ENCODE measurements at places on chromosomes 6 and 20.

GRCh38 chr6:9307786-9308185, 872.4 kb upstream of the SLC35B3 start:
- DNase-seq = no peak

DNA sequence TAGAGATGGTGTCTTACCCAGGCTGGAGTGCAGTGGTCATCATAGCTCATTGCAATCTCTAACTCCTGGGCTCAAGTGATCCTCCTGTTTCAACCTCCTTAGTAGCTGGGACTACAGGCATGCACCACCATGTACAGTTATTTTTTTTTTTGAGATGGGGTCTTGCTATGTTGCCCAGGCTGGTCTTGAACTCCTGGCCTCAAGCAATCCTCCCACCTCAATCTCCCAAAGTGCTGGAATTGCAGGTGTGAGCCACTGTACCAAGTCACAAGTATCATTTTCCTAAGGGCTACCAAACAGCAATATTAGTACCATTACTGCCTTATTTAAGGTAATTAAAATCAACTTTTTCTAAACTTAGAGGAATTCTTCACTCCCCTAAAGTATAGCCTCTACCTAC, 49.4 kb downstream of the BACH2 start:
- no peak for DNase-seq

DNA sequence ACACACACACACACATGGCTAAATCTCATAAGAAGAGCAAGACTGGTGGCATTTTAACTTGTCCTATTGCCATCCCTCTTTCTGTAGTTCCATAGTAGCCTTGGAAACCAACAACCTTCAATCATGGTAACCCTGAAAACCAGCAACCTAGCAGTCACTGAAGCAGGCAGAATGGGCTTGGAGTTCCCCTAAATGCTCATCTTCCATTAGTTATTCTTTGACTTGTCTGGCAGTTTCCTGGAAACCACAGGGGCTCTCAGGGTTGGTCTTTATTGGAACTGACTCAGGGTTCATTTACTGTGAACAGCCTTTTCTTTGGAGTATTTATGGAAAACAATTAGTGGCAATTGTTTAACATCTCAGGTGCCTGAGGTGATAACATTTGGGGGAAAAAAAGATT, 19.4 kb upstream of the BRPF3 start:
- no peak for DNase-seq

DNA sequence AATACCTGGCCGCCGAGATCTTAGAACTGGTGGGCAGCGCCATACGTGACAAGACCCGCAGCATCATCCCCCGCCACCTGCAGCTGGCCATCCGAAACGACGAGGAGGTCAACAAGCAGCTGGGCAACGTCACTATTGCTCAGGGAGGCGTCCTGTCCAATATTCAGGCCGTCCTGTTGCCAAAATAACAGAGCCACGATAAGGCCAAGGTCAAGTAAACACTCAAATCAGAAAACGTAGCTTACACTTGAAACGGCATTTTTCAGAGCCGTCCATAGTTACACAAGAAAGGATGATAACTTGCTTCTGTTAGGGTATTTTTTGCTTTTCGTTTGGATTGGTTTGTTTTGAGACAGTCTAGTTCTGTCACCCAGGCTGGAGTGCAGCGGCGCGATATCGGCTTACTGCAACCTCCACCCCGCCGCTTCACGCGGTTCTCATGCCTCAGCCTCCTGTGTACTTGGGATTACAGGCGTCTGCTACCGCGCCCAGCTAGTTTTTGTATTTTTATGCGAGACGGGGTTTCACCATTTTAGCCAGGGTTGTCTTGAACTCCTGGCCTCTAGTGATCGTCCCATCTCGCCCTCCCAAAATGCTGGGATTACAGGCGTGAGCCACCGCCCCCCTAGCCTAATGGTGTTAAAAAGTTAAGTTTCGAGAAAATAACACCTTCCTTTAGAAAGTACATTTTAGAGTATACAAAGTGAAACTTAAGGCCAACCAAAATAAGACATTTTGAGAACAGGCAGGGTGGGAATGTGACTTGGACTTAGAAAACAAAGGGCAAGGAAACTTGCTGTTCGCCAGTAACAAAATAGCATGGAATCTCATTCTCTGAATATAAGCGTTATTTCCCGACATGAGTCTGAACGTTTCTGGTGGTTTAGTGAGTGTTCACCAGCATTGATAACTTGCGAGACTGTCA, 42.8 kb upstream of the HFE start:
- no peak for DNase-seq

DNA sequence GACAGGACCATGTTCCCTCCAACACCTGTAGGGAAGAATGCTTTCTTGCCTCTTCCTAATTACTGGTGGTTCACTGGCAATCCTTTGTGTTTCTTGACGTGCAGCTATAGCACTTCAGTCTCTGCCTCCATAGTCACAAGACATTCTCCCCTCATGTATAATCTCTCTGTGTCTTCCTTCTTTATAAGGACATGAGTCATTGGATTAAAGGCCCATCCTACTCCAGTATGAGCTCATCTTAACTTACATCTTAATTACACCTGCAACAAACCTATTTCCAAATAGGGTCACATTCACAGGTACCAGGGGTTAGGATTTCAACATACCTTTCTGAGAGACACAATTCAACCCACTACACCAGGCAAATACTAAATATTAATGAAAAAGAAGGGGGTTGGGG, 213.6 kb downstream of the RNGTT start:
- no peak for DNase-seq

DNA sequence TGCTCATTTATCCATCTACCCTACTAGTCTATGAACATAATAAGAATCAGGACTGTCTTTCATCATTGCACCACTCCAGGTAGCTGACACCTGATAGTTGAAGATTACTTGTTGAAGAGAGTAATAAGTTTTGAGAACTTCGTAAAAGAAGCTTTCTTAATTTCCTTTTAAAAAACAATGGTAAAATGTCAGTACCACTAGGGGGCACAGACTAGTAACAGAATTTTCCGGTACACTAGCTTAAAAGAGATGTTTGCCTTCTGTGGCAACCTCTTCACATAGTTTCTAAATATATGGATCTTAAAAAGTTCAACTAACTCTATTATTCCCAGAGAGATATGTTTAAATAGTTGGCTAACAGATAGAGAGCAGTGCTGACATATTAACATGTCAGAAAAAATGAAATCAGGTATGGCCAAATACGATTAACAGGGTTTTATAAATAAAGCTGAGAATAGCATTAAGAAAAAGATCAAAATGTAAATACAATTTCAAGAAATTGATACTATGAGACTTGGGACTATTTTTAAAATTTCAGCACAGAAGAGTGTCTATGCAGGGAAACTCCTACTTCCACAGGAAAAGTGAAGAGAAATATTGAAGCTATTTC, 5.4 kb upstream of the KCNQ5 start:
- DNase-seq = no peak

GRCh38 chr20:59191756-59192532, 28.3 kb downstream of the ZNF831 start:
- no peak for DNase-seq

GRCh38 chr20:32711346-32711745, 31.9 kb downstream of the COMMD7 start:
- DNase-seq = no peak

GRCh38 chr6:2943564-2943955, 27.8 kb downstream of the SERPINB6 start:
- DNase-seq = no peak

DNA sequence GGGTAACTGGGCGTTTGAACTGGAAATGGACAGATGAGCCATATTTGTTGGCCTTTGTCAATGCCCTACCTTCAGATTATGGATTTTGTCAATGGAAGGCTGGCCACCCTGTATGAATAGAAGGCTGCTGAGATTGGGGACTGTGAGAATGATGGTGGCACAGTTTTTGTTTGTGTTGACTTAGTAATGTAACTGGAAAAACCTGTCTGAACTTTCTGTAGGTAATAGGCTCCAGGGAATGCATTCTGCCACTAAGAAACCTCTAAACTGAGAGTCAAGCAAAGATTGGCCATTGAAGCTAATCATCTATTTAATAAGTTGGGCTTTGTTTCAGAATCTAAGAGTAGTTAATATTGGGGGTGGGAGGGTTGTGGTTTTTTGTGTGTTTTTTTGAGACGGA, 97.5 kb downstream of the FOXO3 start:
- DNase-seq = no peak

- DNase-seq = no peak
These were observed 135.7 kb downstream of the SYNDIG1 start for GRCh38 chr20:24604966-24605665.

DNA sequence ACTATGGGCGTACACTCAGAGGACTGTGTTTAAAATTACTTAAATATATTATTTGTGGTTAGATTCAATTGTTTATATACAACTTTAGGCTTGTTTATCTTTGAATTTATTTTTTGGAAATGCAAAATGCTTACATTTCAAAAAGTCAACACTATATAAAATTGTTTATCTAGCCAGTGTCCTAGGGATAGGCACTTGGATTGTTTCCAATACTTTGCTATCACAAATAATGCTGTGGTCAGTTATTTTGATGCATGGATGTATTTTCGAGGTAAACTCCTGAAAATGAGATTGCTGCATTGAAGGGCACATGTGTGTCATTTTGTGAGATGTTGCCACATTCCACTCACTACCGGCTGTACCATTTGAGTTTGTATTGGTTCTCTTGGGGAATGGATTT, 213.9 kb downstream of the SLC24A3 start:
- DNase-seq = no peak

Measured in activated T-helper 1 cell treated with anti-CD3 and anti-CD28 coated beads, Interleukin-2, amount 50 U/mL, for 16 hours (primary cell).